ENCODE measurements at places on chromosomes 11 and 22. TPM values are rescaled to one million over a fixed set of nuclear protein-coding genes. Genes with fewer than 3 reads are reported as not detected.

OR2AG2 gene
- 0.18 TPM for total RNA-seq

AASDHPPT gene
- total RNA-seq, result 63.4 TPM

TMA7B gene
- not detected for total RNA-seq

KDM4E gene
- total RNA-seq, result not detected

GRAMD1B gene
- total RNA-seq, result 0.46 TPM

INS gene
- total RNA-seq, result not detected

BBOX1 gene
- not detected for total RNA-seq

- no peak overlapping the region for H3K4me3 ChIP-seq
- no peaks in the 10 kb centered on the region for H3K27me3 ChIP-seq
- no peak overlapping the region for H3K27ac ChIP-seq
- no peaks in the 10 kb centered on the region for H3K36me3 ChIP-seq
These were observed 15.0 kb upstream of the MN1 start for GRCh38 chr22:27816552-27816951.

DNA sequence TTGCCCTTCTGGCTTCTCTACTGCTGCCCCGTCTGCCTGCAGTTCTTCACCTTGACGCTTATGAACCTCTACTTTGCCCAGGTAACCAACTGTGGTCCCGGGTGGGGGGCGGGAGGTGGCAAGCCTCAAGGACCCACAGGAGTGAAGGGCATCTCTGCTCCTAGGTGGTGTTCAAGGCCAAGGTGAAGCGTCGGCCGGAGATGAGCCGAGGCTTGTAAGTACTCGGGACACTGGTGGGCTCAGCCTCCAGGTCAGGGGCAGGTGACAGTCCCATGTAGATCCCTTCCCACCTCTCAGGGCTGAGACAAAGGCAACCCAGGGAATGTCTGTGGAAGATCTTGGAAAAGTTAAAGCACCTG lies 1.1 kb downstream of the GPR137 start:
- no peak for DNase-seq
- peak overlapping the region; percentile 82 for H3K27ac ChIP-seq
- H3K4me1 ChIP-seq, result peaks cover 31% of the 10 kb centered on the region
- H3K36me3 ChIP-seq, result no peaks in the 10 kb centered on the region

DNA sequence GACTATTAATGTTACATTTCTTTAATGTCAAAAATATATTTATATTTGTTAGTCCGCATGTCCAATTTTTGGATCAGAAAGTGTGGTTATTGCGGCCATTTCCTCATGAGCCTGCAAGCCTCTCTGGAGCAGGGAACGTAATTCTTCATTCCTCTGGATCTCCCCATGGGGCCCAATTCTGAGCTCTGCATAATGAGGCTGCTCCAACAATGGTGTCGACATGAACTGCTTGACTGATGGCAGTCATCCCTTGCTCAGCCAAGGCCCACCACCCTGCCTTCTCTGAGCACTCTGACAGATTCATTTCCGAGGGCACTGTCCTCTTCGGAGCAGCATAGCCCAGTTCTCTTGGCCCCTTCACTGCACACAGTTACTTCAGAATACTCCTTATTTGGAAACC lies 3.1 kb upstream of the HEPACAM start:
- peaks cover 24% of the 10 kb centered on the region for H3K27me3 ChIP-seq
- H3K4me3 ChIP-seq, result no peak overlapping the region

DNA sequence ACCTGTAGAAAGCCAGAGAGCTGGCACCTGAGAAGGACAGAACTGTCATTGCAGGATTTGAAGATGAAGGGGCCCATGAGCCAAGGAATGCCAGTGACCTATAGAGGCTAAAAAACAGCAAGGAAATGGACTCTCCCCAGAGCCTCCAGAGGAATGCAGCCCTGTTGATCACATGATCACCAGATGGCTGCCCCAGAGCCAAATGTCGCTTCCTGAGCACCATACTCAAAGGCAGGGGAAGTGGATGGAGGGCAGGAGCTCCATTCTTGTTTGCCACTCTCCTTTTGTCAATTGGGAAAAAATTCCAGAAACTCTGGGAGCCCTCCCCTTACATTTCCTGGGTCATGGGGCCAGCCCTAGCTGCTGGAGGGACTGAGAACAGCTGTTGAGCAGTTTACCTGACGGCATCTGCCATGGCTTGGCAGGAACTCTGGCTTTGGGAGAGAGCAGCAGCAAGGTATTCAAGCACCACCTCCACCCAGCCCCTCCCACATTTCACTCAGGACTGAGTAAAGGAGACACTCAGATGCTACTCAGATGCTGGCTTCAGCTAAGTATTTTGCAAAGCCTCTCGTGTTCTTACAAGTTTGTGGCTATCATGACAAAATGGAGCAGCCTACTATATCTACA lies 46.9 kb downstream of the DKK3 start:
- no peak overlapping the region for H3K4me3 ChIP-seq
- DNase-seq, result no peak
- H3K27me3 ChIP-seq, result no peaks in the 10 kb centered on the region
- H3K4me1 ChIP-seq, result no peaks in the 10 kb centered on the region
- H3K27ac ChIP-seq, result no peak overlapping the region

DNA sequence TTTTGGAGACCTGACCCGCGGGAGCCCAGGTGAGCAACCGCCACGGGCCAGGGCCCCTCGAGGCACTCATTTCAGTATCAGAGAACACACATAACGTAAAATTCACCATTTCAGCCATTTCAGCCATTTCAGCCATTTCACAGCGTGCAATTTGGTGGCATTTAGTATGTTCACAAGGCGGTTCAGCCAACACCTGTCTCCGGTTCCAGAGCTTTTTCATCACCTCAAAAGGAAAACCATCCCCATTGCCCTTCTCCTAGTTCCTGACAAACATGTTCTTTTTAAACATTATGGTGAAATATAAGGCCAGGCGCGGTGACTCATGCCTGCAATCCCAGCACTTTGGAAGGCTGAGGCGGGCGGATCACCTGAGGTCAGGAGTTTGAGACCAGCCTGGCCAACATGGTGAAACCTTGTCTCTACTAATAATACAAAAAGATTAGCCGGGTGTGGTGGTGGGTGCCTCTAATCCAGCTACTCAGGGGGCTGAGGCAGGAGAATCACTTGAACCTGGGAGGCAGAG lies 119.3 kb downstream of the KCNQ1 start:
- no peaks in the 10 kb centered on the region for H3K36me3 ChIP-seq
- no peak overlapping the region for H3K4me3 ChIP-seq
- no peak overlapping the region for H3K27ac ChIP-seq
- no peaks in the 10 kb centered on the region for H3K4me1 ChIP-seq
- H3K27me3 ChIP-seq, result no peaks in the 10 kb centered on the region

DNA sequence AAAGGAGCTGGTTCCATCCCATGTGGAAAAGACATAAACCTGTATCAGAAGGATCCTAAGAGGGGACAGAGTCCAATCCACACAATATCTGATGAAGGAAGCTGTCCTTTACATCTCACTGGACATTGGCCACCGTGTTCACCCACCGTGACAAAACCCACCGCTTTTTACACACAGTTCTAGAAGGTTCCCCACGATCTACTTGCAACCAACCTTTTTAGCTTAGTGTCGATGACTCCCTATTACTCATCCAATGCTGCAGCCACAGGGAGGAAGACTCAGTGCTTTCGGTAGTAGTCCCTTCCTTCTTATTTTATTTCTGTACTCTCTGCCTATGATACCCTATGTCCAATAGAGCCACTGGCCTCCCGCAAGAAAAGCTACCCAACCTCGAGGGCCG lies 65.4 kb downstream of the MAPK1 start:
- H3K36me3 ChIP-seq, result peaks cover 6% of the 10 kb centered on the region
- no peaks in the 10 kb centered on the region for H3K4me1 ChIP-seq
- H3K27ac ChIP-seq, result no peak overlapping the region
- no peak for DNase-seq
- H3K27me3 ChIP-seq, result no peaks in the 10 kb centered on the region
- H3K4me3 ChIP-seq, result no peak overlapping the region

DNA sequence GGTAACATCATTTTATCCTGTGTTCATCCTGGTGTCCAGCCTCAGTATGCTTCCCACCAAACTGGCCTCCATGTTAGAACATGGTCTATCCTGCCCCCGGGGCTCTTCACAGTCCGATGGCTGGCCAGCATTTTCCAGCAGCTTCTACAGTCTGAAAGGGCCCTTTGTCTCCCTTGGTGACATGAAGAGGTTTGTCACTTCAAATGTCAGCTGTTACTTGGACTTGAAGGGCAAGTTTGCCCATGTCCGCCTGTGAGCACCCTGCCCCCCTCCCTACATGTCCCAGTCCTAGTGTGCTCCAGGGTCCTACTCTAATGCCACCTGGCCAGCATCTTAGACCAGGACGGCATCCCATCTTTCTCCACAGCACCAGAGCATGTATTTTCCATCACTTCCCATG lies 24.7 kb downstream of the PATZ1 start:
- DNase-seq, result no peak
- no peak overlapping the region for H3K4me3 ChIP-seq
- H3K27ac ChIP-seq, result no peak overlapping the region
- no peaks in the 10 kb centered on the region for H3K36me3 ChIP-seq
- H3K27me3 ChIP-seq, result no peaks in the 10 kb centered on the region
- no peaks in the 10 kb centered on the region for H3K4me1 ChIP-seq

- H3K4me1 ChIP-seq, result no peaks in the 10 kb centered on the region
- H3K36me3 ChIP-seq, result no peaks in the 10 kb centered on the region
- H3K27me3 ChIP-seq, result no peaks in the 10 kb centered on the region
- peak; percentile 18 for DNase-seq
- H3K27ac ChIP-seq, result no peak overlapping the region
- H3K4me3 ChIP-seq, result no peak overlapping the region
These were observed 16.9 kb downstream of the CDPF1 start for GRCh38 chr22:46233231-46233630.
